ENCODE measurements at places on chromosomes 3 and 15.
A peak's percentile ranks its signal among the peaks of the same experiment; 100 is the strongest.

- DNase-seq, result no peak
Measured at GRCh38 chr3:138615462-138615861, 6.9 kb downstream of the FAIM start.

DNA sequence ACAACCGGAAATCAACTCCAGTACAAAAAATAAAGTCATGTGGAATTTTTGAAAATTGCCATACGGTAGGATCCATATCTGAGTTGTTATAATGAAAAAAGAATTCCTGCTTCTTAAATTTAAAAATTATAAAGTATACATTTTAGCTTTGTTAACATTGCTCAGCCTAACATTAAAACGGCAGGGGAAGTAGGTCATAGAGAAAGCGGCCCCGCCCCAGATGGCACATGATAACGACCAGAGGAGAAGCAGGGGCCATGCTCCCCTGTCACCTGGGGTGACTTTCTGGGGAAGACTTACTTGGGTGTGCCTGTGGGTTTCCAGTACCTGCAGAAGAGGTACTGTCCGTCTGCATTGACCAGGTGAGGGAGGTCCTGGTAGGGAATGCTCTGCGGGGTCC lies 921 bp downstream of the MGLL start:
- DNase-seq, result no peak

DNA sequence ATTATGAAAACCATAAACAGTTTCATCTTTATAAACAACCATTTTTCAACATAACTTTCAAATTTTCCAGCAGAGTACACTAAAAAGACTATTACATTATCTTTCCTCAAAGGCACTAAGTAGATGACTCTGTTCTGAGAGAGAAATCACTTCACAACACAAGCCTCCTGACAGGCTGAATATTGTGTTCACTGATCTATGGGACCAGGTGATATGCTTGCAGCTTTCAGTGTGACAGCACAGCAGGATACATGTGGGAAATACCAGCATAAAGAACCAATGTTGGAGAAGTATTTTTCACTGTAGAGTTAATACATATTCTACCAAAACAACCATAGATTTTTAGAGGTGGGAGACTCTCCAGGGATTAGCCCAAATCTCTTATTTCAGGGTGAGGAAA lies 350.6 kb downstream of the PLCL2 start:
- no peak for DNase-seq

- peak; percentile 64 for DNase-seq
Measured at GRCh38 chr15:101723171-101723873, 951 bp downstream of the TARS3 start.

GRCh38 chr15:52658955-52659354 lies 20.2 kb downstream of the ATOSA start:
- DNase-seq, result peak; percentile 47

- no peak for DNase-seq
Measured at GRCh38 chr3:40068636-40069035, 240.9 kb upstream of the EIF1B start.

DNA sequence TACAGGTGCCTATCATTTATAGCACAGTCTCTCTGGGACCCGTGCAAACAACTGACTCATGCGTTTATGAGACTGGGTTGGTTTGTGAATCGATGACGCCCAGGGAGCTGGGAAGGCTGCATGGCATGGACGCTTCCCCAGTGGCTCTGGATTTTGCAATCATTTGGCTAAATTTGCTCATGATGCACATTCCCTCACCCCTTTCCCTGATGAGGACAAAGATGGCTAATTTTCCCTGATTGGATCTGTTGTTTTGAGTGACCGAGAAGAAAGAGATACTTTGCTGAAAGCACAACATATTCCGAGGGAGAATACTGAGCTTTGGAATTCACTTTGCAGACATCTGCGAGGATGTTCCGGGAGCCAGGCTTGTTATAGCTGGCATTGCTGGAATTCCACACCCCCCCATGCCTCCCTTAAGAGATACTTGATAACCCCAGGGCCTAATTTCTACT lies 51.1 kb downstream of the CGNL1 start:
- no peak for DNase-seq

DNA sequence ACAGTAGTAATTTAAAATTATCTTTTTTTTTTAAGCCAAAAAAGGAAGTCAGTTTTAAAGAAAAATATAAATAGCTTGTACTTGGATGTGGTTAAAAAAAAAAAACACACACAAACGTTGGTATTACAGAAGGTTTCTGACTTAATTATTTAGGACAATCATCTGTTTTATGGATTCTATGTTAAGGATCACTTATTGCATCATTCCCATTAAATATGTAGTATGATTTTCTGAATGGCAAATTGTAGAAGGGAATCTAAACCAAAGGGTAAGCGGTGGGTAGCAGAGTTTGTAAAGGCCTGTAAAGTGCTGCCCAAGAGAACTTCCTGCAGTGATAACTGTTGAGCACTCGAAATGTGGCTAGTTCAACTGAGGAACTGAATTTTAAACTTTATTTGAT lies 8.0 kb downstream of the SENP2 start:
- no peak for DNase-seq

GRCh38 chr15:58284293-58284692 lies 146.1 kb downstream of the AQP9 start:
- DNase-seq, result no peak

Measured in CD4-positive, alpha-beta memory T cell (primary cell).